ENCODE measurements at places on chromosomes 4 and X. TPM values are rescaled to one million over a fixed set of nuclear protein-coding genes. Genes with fewer than 3 reads are reported as not detected.

The FAM9B gene
- not detected for total RNA-seq

The FAAH2 gene
- 2.9 TPM for total RNA-seq

The PIR gene
- 5.5 TPM for total RNA-seq

- H3K27ac ChIP-seq, result no peak overlapping the region
- DNase-seq, result no peak
- H3K4me1 ChIP-seq, result peaks cover 8% of the 10 kb centered on the region
- H3K4me3 ChIP-seq, result no peak overlapping the region
- no peaks in the 10 kb centered on the region for H3K36me3 ChIP-seq
These were observed 80.0 kb downstream of the SH3KBP1 start for GRCh38 chrX:19807414-19807813.

DNA sequence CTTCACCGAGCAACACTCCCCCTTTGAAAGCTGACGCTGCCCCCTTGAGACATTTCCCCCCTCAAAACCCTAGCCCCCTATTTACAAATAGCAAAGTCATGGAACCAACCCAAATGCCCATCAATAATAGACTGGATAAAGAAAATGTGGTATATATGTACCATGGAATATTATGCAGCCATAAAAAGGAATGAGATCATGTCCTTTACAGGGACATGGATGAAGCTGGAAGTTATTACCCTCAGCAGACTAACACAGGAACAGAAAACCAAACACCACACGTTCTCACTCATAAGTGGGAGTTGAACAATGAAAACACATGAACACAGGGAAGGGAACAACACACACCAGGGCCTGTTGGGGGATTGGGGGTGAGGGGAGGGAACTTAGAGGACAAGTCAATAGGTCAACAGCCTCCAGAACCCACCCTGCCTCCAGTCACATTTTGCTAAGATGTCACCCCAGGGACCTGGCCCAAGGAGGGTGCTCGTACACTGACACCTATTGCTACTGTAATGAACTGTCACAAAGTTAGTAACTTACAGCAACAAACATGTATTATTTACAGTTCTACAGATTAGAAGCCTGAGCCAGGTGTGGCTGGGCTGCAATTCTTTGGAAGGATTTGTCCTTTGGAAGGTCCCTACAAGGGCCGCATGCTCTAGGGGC is 20.6 kb downstream of the SCD5 start:
- no peak for DNase-seq
- H3K4me3 ChIP-seq, result no peak overlapping the region
- H3K36me3 ChIP-seq, result no peaks in the 10 kb centered on the region
- peaks cover 11% of the 10 kb centered on the region for H3K4me1 ChIP-seq
- no peaks in the 10 kb centered on the region for H3K27me3 ChIP-seq

The NXF2B gene
- not detected for total RNA-seq

DNA sequence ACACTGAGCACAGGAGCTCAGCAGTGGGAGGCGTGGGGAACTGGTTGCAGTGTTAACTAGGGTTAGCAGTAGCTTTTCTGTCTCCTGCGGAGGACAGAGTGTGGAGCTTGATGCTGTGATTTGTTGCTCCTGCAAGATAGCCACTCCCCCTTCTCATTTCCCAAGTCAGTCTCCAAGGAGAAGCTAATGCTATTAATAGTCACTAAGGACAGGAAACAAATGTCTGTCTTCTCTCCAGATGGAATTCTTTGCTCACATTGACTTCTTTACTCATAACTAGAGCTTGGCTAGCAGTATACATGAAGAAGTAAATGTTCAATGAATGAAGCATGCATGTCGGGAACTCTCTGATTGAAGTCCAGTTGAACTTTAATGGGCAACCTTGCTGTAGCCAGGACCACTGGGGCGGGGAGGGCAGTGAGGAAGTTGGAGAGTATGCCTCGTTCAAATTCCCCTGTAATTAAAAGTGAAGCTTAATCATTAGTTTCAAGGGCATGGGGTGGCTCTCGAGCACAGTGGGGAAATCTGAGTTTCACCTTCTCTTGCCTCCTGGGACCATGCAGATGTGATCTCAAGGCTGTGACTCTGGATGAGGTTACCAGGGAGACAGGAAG is 156.6 kb upstream of the SCML1 start:
- no peak overlapping the region for H3K4me3 ChIP-seq
- H3K4me1 ChIP-seq, result peaks cover 3% of the 10 kb centered on the region
- H3K36me3 ChIP-seq, result no peaks in the 10 kb centered on the region

The PABPC4L gene
- 6.6 TPM for total RNA-seq

DNA sequence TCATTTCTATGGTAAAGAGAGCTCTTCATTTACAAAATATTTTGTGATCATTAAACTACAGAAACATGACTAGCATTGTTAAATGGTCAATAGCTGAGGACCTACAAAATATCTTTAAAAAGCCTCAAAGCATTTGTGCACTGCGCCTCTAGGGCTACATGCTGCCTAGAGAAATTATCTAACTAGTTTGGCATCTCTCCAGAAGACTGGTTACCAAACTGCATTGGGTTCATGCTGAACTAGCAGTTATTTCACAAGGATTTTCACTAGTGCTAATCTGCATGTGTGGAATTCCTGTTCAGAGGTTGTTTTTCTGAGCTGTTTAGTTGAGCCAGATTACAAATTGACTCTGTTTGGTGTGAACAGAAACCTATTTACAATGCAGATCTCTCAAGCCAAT is 58.5 kb upstream of the PITX2 start:
- H3K4me3 ChIP-seq, result no peak overlapping the region
- H3K27ac ChIP-seq, result no peak overlapping the region
- no peaks in the 10 kb centered on the region for H3K36me3 ChIP-seq
- no peaks in the 10 kb centered on the region for H3K4me1 ChIP-seq

The CLGN gene
- 1.4 TPM for total RNA-seq

DNA sequence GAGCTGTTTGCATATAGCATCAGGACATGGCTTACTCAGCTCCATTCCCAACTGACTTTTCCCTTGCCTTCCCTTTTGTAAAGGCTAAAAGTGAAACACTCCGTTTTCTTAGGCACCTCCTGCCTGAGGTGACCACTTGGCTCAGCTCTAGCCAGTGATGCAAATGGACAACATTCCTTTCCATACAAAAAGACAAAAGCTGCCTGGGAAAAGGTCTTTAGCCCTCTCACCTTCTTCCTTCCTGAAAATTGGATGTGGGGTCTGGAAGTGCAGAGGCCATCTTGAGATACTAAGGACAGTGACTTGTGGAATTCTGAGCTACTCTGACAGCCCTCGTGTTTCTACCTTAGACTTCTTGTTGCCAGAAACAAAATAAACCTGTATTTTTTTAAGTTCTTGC is 27.7 kb upstream of the SFRP2 start:
- H3K4me1 ChIP-seq, result no peaks in the 10 kb centered on the region
- no peak overlapping the region for H3K27ac ChIP-seq

The HELQ gene
- total RNA-seq, result 14.5 TPM

DNA sequence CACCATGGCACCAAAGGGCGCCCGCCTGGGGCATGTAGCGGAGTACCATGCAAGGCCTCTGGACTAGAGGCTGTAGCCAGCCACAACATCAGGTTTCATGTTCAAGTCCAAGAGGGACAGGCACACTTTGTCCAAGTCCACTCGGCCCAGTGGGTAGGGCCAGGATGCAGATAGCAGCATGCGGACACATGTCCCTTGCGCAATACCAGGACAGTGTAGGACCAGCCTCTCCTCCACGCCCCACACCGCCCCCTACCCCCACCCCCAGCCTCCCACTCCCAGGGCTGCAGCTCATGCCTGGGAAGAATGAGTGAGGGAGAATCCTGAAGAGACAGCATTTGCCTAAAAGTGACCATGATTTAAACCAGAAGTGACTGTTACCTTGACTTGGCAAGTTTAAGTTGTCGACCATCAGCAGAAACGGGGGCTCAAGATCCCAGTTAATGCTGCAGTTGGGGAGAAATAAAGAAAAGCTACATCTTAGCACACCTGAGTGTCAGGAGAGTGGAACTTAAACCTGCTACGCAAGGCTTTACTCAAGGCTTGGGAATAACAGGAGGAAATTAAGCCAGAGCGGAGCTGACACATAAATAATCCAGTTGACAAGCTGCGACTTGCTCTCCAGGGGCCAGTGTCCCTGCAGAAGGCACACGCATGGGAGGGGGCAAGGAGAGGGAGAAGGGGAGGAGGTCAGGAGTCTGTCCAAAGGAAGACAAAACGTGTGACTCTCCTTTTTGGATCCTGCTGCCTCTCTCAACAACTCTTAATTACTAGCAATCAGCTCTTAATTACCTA is 221.7 kb downstream of the BCOR start:
- DNase-seq, result no peak
- no peaks in the 10 kb centered on the region for H3K36me3 ChIP-seq
- no peak overlapping the region for H3K27ac ChIP-seq
- H3K4me3 ChIP-seq, result no peak overlapping the region

GRCh38 chr4:188811121-188811520 is 671.9 kb downstream of the TRIML1 start:
- no peak overlapping the region for H3K27ac ChIP-seq
- H3K27me3 ChIP-seq, result no peaks in the 10 kb centered on the region

- H3K27ac ChIP-seq, result no peak overlapping the region
- DNase-seq, result no peak
- no peaks in the 10 kb centered on the region for H3K4me1 ChIP-seq
- no peak overlapping the region for H3K4me3 ChIP-seq
These were observed 483.0 kb upstream of the NDST4 start for GRCh38 chr4:115596265-115597001.

DNA sequence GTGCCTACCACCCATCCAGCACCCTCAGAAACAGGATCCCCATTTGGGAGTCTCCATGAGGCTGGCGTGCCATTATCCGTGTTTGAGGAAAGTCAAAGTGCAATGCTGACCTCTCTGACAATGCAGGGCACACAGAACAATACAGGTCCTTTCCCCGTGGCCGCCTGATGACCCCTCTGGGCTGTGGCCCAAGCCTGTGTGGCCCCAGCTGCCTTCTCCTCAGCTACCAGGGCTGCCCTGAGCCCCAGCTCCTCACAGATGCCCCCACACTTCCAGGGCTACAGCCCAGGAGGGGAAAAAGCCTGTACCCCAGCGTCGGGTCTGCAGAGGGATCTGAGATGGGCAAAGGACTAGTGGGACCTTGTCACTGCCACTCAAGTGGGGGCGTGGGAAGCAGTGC is 15.5 kb downstream of the ZFYVE28 start:
- no peak for DNase-seq
- no peak overlapping the region for H3K27ac ChIP-seq
- H3K4me1 ChIP-seq, result peaks cover 18% of the 10 kb centered on the region
- no peaks in the 10 kb centered on the region for H3K36me3 ChIP-seq
- no peaks in the 10 kb centered on the region for H3K27me3 ChIP-seq

- no peaks in the 10 kb centered on the region for H3K27me3 ChIP-seq
- no peaks in the 10 kb centered on the region for H3K4me1 ChIP-seq
These were observed 232.3 kb upstream of the TENM3 start for GRCh38 chr4:182010876-182011275.

DNA sequence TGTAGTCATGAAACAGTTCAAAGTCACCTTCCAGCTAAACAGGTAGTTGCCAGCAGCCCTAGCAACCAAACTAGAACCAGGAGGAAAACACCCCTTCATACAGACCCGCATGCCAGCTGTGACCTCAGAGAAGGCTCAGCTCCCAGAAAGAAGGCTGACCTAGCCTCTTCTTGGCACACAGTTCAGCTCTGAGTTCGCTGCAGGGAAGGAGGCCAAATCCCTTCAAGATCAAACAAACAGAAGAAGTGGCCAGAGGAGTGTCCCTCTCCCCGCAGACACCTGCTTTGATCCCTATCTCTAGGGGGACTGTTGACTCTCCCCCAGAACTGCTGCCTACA is 56.0 kb downstream of the HADH start:
- H3K27me3 ChIP-seq, result no peaks in the 10 kb centered on the region
- peak; percentile 75 for DNase-seq
- H3K36me3 ChIP-seq, result no peaks in the 10 kb centered on the region
- no peak overlapping the region for H3K27ac ChIP-seq

GRCh38 chrX:12002876-12003275 is 135.4 kb upstream of the FRMPD4 start:
- DNase-seq, result no peak
- no peak overlapping the region for H3K27ac ChIP-seq
- no peaks in the 10 kb centered on the region for H3K36me3 ChIP-seq
- H3K4me1 ChIP-seq, result no peaks in the 10 kb centered on the region

The VSIG4 gene
- 18.7 TPM for total RNA-seq

The TACR3 gene
- total RNA-seq, result not detected

DNA sequence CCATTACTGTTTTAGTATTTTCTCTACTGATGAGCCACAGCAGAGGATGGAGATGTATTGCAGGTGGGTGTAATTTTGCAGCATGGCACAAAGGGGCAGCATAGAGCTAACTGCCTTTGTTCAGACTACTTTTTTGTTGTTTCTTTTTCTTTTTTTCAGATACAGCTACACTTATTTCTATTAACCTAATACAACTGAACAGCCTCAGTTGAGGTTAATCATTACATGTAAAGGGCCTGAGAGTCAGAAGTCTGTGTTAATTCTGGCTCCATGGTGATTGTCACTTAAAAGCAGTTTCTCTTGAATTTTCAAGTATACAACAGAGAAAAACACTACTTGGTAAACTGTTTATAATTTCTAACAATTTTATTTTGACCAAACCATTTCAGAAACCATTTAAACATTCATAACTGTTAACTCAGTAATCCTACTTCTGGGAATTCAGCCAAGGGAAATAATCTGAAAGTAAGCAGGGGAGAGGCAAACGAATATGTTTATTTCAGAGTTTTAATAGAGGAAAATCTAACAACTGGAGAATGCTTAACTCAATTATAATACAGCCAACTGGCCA is 13.9 kb upstream of the PPEF2 start:
- peak overlapping the region; percentile 2 for H3K27ac ChIP-seq
- DNase-seq, result no peak
- H3K27me3 ChIP-seq, result no peaks in the 10 kb centered on the region
- H3K36me3 ChIP-seq, result peaks cover 6% of the 10 kb centered on the region

DNA sequence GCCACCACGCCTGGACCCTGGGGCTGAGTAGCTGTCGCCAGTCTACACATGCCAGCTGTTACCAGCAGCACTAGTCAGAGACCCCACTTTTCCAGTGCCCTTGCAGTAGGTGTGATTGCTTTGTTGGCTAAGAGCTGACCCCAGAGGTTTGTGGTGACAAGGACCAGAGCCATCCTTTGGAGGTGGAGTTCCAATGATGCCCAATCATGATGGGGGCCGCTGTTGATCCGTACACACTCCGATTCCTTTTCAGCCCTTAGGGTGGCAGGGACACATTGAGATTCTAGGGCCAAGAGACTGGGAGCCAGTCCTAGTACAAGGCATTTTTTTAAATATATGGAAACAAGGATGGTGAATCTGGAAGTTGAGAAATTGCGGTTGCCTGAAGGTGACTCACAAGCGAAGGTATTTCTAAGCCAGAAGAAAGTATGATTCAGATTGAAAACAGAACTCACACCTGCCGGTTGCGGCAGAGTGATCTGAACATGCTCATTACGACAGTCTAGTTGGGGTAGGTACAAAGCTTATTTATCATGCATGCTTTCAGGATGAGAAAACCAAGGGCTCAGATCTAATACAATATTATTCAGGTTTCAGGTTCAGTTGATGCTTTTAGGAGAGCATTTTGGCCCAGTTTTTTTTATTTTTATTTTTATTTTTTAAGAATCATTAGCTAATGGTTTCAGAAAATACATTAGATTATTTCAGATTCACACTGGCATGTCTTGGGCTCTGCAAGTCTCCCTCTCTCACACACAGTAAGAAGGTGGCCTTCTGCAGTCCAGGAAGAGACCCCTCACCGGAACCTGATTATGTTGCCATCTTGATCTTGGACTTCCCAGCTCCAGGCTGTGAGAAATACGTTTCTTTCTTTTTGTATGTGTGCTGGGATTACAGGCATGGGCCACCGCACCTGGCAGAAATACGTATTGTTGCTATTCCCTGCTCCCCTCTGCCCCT is 43.4 kb downstream of the SHROOM2 start:
- no peak overlapping the region for H3K27ac ChIP-seq
- no peak overlapping the region for H3K4me3 ChIP-seq
- H3K4me1 ChIP-seq, result no peaks in the 10 kb centered on the region
- H3K27me3 ChIP-seq, result no peaks in the 10 kb centered on the region
- DNase-seq, result no peak
